ENCODE measurements at places on chromosomes 16 and 17.

DNA sequence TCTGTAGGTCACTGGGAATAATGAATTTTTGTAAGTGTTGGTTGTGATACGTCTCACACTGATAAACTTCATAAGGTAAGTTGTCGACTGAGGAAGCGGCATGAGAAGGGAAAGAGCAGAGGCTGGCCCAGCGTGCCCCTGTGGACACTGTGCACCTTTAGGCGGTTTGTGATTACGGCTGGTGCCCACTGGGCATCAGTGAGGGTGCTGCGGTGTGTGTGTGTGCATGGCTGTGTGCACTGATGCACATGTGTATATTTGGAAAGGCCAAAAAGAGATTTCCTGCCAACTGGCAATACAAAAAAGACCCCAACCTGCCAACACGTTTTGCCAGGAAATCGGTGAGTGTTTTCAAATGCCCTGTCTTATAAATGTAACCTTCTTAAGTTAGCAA is 11.9 kb downstream of the IRF8 start:
- no peak for DNase-seq

- no peak for DNase-seq
Observed at GRCh38 chr16:929227-930073, 41.3 kb downstream of the LMF1 start.

DNA sequence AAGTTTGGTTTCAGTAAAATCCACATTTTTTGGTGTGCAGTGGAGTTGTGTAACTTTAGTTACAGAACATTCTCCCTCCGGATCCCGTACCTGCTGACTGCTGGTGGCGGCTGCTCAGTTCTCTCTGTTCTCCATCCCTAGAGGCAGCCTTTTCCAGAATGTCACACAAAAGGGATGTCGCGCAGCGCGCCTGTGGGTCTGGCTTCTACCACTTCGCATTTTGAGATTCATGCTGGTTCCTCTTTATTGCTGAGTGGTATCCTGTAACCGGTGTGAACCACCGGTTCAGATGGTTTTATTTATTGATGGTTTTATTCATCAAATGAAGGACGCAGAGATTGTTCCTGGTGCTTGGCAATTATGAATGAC is 981 bp upstream of the CEP131 start:
- DNase-seq: no peak

DNA sequence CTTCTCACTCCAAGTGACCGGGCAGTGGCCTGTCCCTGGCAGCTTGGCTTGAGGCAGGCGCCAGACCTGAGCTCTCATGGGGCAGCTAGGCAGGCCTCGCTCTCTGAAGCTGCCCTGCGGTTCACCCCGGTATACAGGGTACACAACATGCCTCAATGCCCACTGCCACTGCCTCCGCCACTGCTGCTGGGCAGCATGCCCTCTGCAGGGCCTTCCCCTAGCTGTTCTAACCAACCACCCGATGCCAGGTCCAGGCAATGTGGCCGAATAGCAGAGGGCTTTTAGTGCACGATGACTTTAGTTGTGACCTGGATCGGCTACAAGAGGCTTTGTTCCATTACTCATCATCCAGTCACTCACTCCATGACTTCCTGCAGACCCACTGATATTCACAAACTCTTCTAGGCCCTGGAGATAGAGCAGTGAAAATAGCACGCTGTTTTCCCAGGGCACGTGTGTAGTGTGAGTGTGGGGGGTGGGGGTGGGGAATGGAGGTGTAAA is 19.7 kb downstream of the CDC42EP4 start:
- no peak for DNase-seq

DNA sequence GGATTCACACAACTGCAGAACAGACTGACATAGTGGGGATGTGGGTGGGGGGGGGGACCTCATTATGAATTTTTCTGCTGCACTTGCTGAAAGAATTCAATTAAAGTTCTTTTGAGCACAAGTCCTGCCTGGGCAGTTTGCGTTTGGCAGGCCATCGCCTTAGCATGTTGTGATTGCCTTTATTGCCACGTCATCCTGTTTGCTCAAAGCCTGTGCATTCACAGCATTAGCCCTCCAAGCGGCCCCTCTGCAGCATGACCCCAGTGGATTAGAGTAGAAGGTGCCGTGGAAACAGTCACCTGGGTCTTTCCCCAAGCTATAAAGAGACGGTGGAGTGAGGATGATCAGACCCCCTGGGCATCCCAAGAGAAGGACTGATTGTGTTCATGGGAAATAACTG is 17.2 kb downstream of the MSI2 start:
- no peak for DNase-seq

DNA sequence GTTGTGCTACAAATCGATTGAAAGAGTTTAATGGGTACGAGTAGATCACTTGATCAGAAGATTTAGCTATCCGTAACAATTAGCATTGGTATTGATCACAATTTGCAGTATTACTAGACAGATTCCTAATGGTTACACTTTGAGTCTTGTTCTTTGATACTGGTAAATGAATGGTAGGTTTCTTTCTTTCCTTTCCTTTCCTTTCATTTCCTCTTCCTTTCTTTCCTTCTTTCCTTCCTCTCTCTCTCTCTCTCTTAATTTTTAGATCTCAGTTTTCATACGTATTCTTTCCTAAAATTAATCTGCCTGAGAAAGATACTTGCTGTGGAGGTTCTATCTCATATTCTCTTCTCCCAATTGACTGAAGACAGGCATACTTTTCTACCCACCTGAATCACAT is 17.9 kb downstream of the CPD start:
- no peak for DNase-seq

GRCh38 chr17:70215656-70216055 is 46.3 kb downstream of the KCNJ2 start:
- DNase-seq: no peak

DNA sequence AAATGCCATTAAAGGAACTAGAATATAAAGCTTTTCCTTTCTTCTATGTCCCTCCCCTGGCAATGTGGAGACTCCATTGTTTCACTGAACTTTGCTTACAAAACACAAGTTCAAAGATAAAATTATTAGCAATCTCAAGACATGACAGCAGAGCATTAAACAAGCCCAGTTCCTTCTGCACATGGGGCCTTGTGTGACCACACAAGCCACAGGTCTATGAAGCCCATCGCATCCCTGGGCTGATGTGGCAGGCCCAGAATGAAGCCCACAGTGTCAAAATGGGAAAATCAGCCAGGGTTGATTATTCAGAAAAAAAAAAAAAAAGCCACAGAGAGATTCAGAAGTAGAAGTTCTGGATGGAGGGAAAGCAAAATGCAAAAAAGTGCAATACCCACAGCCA is 12.9 kb upstream of the SLC39A11 start:
- DNase-seq: no peak

DNA sequence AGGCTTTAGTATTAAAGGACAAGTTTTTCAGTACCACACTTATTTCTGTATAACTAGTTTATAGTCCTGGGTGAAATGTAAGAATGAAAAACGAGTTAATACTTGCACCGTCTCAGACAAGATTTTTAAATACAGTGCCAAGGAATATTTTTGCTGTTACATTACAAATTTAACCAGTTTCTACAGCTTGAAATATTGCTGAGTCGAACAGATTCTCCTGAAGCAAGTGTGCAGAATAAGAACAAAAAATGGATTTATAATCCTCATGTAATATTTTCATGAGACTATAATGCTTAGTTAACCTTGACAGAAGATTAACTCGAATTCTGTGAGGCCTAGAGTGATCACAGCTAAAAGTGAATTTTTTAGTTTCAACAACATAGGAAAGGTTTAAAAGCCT is 3.1 kb downstream of the NETO2 start:
- DNase-seq: no peak

DNA sequence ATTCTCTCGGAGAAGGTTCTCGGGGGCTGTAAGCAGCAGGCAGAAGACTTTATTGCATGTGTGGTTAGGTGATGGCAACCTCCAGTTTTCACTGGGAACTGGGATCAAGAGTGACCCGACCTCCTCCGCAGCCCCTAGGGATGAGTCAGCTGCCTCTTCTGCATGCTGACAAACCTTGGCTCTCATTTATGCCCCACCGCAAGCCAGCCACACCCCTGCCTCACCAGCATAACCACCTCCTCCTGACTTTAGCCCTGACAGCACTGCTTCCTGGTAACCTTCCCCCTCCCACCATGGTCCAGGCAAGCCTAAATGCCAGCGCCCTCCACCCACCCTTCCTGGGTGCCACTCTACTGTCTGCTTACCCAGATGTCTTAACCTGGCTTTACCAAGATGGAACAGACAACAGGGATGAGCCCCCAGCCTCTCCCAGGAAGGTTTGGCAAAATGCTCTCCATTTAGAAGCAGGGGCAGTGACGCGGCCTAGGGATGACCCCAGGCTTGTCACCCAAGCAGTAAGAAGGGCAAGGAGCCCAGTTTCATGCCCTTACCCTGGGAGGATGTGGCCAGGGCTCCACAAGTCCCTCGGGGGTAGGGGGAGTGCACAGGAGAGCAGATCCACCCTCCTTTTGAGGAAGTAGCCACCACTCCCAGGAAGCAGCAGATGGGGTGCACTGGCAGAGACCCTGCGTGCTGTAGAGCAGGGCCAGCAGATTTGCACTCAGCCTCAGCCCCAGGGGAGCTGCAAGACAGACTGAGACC is 73.5 kb downstream of the GOSR1 start:
- DNase-seq: no peak

DNA sequence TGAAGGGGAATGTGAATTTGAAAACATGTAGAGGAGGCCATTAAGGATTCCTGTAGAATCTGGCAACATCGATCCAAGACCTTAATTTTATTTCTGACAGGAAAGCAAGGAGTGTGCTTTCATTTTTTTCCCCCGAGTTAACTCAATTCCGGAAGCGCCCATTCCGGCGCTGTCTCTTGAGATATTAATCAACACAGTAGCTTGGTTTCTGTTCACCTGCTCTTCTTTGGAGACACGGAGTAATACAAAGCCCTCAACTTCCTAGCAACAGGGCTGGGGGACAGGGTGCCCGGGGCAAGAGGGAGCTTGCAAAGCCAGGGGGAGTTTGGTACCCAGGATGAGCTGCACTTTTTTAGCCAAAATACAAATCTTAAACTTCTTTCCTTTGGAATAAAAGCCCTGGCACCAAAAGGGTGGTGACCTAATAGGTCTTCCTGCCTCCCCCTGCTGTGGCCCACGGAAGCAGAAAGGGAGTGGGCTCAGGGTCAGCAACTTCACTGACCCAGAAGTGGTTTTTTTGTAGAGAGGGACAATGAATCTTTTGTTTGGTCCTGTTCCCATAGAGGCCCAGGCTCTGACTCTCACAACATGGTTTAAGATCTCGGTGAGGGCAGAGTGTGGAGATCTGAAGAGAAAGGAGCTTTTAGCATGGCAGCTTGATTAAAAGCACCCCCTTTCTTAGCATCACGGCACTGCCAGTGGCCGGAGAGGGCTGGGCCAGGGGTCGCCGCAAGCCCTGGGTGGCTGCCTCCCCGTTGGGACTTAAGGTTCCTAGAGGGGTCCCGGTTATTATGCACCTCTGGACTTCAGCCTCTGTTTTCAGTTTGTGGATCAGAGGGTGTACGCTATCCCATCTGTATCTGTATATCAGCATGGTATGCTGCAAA is 207.3 kb downstream of the CCDC182 start:
- no peak for DNase-seq

- DNase-seq: no peak
Observed at GRCh38 chr16:46996391-46996790, 22.9 kb upstream of the DNAJA2 start.

DNA sequence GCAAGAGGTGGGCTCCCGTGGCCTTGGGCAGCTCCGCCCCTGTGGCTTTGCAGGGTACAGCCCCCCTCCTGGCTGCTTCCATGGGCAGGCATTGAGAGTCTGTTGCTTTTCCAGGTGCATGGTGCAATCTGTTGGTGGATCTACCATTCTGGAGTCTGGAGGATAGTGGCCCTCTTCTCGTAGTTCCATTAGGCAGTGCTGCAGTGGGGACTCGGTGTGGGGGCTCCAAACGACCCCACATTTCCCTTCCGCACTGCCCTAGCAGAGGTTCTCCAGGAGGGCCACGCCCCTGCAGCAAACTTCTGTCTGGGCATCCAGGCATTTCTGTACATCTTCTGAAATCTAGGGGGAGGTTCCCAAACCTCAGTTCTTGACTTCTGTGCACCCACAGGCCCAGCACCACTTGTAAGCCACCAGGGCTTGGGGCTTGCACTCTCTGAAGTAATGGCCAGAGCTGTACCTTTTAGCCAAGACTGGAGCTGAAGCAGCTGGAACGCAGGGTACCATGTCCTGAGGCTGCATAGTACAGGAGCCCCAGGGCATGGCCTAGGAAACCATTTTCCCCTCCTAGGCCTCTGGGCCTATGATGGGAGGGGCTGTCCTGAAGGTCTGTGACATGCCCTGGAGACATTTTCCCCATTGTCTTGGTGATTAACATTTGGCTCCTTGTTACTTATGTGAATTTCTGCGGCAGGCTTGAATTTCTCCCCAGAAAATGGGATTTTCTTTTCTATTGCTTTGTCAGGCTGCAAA is 6.0 kb downstream of the PRKAR1A start:
- DNase-seq: no peak

DNA sequence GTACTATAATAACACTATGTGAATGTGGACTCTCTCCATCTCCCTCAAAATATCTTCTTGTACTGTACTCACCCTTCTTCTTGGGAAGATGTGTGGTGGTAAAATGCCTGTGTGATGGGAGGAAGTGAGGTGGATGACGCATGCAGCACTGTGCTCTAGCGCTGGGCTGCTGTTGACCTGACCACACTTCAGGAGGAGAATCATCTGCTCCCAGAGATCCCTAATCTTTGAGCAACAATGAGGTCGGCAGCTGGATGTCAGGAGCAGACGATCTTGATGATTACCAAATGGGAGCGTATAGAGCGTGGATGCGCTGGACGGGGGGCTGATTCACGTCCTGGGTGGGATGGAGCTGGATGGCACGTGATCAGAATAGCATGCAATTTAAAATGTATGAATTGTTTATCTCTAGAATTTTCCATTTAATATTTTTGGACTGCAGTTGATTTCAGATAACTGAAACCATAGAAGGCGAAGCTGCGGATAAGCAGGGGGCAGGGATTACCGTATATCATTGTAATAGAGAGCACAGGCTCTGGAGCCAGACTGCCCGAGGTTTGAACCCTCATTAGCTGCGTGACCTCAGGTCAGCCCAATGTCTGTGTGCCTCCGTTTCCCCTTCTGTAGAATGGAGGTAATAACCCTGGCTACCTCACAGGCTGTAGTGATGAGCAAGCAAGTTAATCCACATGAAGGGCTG is 23.7 kb upstream of the CYLD start:
- no peak for DNase-seq

- DNase-seq: no peak
Observed at GRCh38 chr17:37273409-37274051, 102.3 kb upstream of the C17orf78 start.

DNA sequence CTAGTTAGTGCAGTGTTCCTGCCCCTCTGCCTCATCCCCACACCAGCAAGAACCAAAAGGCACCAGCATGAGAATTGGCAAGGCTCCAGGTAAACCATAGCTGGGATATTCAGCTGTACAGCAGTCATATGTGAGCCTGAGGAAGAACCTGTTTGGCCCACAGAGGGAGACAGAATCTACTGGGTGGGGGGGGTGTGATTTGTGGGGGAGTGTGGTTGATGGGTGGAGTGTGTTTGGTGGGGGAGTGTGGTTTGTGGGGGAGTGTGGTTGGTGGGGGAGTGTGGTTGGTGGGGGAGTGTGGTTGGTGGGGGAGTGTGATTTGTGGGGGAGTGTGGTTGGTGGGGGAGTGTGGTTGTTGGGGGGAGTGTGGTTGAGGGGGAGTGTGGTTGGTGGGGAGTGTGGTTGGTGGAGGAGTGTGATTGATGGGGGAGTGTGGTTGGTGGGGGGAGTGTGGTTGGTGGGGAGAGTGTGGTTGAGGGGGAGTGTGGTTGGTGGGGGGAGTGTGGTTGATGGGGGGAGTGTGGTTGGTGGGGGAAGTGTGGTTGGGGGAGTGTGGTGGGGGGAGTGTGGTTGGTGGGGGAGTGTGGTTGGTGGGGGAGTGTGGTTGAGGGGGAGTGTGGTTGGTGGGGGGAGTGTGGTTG is 19.5 kb downstream of the MINK1 start:
- no peak for DNase-seq
